Stimulated activated CD4-positive, alpha-beta T cell treated with anti-CD3 and anti-CD28 coated beads, Interleukin-15, amount 100 ng/mL, for 24 hours (primary cell): ENCODE measurements at places on chromosomes 5 and 9.

GRCh38 chr9:89885156-89885555 is 280.3 kb downstream of the GADD45G start:
- DNase-seq: no peak

DNA sequence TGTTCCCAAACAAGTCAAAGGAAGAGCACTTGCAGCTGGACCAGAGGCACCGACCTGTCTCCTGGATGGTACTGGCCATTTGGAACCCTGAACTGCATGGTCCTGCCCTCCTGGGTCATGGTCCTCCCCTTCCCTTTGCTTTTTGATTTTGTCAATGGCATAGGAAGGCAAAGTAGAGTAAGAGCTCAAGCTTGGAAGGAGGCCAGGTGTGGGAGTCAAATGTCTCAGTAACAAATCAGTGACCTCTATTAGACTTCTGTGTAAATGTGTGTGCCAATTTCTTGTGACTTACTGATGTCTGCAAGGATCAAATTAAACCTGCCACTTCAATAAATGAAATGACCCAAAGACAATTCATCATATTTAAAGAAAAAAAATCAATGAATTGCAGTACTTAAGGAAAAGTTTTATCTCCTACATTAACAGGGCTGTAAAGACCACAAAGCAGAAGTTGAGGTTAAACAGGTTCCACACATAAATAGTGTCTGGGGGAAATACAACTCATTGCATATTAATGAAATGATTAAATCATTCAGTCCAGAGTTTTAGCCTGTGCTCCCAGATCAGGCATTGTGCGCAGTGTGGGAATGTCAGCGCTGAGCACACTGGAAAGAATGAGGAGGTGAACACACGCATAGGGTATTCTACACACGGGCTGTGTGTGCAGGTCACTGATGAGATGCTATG is 32.7 kb downstream of the OSMR start:
- DNase-seq: no peak

DNA sequence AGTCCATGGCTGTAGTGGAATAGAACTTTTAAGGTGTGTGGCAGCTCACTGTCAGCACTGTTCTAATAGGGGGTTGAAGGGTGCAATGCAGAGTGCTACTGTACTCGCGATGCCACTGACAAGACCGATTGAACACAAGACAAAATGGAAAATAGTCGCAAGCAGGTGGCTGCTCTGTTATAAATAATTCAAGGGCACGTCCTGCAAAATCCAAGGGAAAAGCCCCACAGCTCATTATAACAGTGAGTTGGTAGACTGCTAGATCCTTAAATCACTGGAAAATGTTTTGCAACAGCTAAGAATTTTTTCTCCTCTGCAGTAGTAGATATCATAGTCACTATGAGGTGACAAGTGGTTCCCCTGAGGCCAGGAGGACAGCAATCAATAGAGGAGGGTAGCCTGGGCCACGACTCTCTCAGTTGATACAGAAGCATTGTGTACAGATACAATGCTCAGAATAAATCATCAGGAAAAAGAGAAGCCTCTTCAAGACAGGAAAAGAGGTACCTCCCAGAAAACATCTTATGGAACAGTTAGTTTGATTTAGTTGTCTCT is 926.3 kb downstream of the TLE4 start:
- DNase-seq: no peak

DNA sequence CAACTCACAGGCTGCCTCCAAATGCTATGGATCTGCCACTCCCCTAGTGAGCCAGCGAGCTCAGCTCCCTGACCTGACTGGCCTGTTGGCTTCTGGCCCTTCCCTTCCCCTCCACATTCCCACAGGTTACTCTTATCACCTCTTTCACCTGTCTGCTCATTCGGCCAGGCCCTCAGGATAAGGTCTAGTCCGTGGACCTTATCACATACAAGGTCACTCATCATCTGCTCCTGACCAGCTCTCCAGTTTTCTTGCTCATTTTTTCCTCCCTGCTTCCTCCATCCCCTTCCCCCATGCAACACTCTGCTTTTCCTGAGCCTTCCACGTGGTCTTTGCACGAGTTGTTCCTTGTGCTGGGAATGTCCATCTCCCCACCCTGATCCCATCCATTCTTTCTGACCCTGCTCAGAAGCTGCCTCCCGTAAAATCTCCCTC is 25.9 kb upstream of the NDST1 start:
- no peak for DNase-seq

GRCh38 chr5:50702615-50703366 is 36.4 kb downstream of the PARP8 start:
- no peak for DNase-seq

DNA sequence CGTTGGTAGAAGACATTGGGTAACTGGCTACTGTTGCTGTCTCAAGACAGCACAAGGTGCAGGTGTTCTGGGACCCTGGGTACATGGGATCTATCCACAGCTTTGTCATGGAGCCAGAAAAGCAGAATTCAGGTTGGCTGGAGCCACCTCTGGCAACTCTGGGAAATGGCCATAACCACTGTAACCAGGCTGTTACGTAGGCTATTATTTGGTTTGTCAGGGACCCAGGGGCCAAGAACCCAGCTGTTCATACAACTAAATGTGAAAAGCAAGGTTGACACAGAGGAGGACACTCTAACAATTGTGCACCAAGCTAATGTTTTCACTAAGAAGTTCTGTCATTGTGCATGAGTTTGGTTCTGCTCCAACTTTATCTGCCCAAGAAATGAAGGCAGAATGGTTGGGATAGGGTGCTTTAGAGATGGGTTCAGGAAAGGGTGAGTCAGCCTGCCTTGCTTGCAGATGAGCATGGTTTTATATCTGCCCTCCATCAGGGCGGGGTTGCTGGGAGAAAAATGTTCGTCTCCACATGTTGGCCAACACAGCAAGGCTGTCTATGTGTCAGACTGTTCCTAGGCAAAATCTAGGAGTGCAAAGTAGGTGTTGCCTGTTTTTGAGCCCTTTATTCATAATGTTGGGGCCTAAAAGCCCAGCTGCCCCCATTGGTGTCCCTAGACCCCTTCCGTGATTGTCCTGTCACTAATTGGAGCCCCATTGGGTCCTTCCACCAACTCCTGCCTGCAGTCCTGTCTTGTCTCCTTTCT is 131.3 kb upstream of the DAP start:
- no peak for DNase-seq

GRCh38 chr9:113548221-113549041 is 84.9 kb downstream of the RGS3 start:
- DNase-seq: peak; percentile 45
